ENCODE measurements at places on chromosomes 1 and 21.

DNA sequence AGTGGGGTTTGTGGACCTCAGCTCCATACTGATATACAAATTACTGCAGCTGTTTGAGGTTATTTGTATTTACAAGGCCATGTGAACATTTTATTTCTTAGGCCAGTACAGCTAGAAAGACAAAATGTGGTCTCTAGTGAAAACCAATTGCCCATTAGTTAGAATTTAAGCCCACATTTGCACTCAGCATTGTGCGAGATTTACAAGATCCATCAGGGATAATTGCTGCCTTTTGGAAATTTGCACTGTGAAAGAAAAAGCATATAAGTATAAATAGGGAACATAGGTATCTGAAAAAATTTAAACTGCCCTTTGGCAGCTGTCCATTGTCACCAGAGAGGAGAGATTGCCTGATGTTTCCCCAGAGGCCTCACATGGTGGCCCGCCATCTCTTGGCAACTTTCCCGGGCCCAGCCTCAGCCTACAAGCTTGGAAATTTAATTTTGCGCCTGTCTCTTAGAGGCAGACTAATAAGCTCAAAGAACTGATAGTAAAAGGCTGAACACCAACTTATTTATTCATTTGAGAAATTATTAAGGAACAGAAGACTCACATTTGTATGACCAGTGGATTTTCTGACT, 120.7 kb downstream of the MAP3K21 start:
- DNase-seq = no peak

GRCh38 chr1:234851450-234852438, 241.8 kb upstream of the IRF2BP2 start:
- DNase-seq = no peak

- DNase-seq = peak; percentile 66
These were observed 39.5 kb downstream of the ATF6 start for GRCh38 chr1:161805399-161806197.

DNA sequence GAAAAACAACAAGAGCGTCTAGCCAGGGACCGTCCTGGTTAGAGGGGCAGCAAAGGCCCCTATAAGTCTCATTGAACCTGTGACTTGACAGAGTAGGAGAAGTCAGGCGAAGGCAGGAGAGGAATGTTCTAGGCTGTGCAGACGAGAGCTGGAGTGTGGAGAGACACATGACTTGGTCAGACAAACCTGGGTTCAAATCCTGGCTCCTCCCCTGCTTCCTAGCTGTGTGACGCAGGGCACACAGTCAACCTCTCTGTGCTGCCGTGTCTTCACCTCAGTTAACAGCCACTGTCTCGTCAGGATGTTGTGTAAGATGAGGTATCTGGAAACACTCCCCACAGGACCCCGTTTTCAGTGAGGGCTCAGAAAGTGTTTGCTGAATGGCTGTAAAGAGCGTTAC, 15.6 kb downstream of the SLC66A1 start:
- no peak for DNase-seq

- DNase-seq = no peak
These were observed 607.1 kb downstream of the KCNT2 start for GRCh38 chr1:196001188-196001587.

- DNase-seq = no peak
These were observed 87.5 kb upstream of the CACYBP start for GRCh38 chr1:174912264-174912663.

- no peak for DNase-seq
These were observed 27.8 kb downstream of the CDK18 start for GRCh38 chr1:205532026-205532898.

GRCh38 chr1:182599339-182599738, 4.8 kb downstream of the RGS16 start:
- no peak for DNase-seq

DNA sequence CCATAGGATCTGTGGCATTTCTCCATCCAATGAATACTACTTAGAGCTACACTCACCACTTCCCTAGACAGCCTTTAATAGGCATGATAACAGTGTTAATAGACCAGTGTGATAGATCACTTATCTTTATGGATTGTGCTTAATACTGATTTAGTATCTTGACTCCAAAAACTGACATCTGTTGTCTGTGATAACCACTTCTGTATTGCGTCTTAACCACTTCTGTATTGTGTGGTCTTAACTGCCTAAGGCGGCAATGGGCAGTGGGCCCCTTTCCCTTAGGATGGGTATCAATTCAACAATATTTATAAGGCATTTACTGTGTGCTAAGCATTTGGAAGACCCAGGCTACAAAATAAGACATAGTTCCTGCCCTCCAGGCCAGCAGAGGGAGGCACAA, 32.0 kb upstream of the RCAN3 start:
- no peak for DNase-seq

DNA sequence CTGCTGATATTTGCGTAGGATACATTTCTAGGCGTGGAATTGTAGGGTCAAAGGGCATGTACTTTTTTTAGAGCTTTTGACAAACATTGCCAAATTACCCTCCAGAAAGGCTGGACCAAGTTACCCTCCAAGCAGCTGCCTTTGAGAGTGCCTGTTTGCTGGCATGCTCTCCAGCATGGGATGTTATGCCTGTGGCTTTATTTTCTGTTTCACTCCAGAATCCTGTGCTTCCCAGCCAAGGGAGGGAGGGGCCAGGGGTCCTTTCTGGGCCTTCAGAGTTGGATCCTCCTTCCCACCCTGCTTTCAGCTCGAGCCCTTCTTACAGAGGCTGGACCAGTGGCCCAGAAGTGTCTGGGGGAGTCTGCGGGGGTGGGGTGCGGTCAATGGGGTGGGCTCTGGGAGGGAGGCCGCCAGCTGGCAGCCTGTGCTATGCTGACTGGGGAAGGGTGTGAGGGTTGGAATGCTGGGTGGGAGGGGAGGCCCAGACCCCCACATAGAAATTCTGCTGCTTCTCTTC, 81.2 kb downstream of the EPHB2 start:
- no peak for DNase-seq

All from fibroblast of skin of left quadriceps (primary cell).